ENCODE measurements at places on chromosomes 16 and 17. TPM values are rescaled to one million over a fixed set of nuclear protein-coding genes. Genes with fewer than 3 reads are reported as not detected.

Gene PHOSPHO1
- 0.20 TPM for total RNA-seq

Gene CMTM2
- total RNA-seq = not detected

Gene KCNH4
- not detected for total RNA-seq

Gene MEIOB
- not detected for total RNA-seq

Gene SHCBP1
- total RNA-seq = 7.7 TPM

Gene MT1A
- total RNA-seq = 2.9 TPM

Gene PYDC1
- total RNA-seq = not detected

Gene MYO15B
- 15.6 TPM for total RNA-seq

GRCh38 chr16:82082543-82083244 is 47.6 kb downstream of the HSD17B2 start:
- peak; percentile 49 for ATAC-seq

- ATAC-seq = no peak
Measured at GRCh38 chr17:77755410-77755963, 203.0 kb upstream of the TNRC6C start.

- peak; percentile 1 for ATAC-seq
Measured at GRCh38 chr16:88535191-88535856, 34.9 kb upstream of the ZC3H18 start.

DNA sequence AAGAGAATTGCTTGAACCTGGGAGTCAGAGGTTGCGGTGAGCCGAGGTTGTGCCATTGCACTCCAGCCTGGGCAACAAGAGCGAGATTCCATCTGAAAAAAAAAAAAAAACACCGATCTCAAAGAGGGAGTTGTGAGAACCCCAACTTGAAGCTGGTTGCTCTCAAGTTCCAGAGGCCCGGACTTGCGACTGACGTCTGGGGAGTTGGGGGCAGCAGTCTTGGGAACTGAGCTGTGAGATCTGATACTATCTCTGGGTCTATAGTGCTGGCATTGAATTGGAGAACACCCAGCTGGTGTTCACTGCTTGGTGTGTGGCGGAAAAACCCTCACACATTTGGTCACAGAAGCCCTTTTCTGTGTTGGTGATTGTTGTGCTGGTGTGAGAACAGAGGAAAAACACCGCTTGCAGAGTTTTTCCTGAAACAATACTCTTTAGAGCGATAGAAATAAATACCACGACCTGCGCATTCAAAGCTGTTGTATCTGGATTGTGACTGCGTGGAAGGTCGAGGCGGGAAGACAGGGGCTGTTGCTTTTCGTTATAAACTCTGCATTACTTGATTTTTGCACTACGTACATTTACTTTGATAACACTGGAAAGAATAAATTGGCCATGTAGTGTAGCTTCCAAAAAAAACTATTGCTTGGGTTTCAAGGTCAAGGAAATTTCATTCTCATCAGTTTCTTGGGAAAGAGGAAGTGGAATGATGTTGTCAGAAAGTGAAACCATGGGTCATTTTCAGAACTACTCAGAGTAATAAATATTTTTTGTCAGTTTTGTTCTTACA is 8.8 kb downstream of the SCIMP start:
- no peak for ATAC-seq

DNA sequence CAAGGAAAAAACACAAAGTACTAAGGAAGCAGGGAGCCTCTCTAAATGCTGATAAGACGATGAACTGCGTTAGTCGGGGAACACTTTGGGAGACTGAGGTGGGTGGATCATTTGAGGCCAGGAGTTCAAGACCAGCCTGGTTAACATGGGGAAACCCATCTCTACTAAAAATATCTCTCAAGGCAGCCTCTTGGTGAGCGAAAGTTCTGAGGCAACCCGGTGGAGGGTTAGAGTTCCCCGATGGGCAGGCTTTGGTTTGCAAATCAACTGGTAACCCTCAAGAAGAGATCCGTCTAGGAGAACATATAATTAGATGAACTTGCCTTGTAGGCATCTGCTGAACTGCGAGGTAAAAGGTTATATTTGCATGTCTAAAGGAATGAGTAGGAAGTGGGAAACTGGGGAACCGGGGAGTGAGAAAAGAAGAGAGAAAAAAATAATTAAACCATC is 44.6 kb downstream of the WSB1 start:
- no peak for ATAC-seq

- no peak for ATAC-seq
Measured at GRCh38 chr17:13594310-13594709, 7.4 kb downstream of the HS3ST3A1 start.

DNA sequence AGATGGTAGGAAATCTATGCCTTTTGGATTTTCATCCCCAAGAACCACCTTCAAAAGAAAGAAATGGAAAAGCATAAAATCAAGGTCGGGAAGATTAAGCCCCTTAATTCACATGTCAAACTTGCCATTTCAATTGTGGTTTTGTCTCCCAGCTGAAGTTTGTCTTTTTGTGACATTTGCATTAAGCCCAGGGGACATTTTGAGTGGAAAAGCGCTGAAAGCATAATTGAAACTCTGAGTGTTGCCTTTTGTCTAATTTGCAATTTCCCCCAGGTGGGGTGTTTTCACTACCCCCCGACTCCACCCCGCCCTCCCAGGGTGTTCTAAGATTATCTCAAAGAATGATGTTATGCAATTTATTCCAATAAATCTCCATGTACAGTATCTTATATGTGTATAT is 396.2 kb downstream of the CDH13 start:
- ATAC-seq = no peak

- peak; percentile 67 for ATAC-seq
Measured at GRCh38 chr17:2563543-2563942, 29.9 kb upstream of the PAFAH1B1 start.

- peak; percentile 35 for ATAC-seq
Measured at GRCh38 chr17:5526821-5527598, 40.6 kb downstream of the MIS12 start.

- ATAC-seq = no peak
Measured at GRCh38 chr16:17412791-17413190, 58.0 kb downstream of the XYLT1 start.

DNA sequence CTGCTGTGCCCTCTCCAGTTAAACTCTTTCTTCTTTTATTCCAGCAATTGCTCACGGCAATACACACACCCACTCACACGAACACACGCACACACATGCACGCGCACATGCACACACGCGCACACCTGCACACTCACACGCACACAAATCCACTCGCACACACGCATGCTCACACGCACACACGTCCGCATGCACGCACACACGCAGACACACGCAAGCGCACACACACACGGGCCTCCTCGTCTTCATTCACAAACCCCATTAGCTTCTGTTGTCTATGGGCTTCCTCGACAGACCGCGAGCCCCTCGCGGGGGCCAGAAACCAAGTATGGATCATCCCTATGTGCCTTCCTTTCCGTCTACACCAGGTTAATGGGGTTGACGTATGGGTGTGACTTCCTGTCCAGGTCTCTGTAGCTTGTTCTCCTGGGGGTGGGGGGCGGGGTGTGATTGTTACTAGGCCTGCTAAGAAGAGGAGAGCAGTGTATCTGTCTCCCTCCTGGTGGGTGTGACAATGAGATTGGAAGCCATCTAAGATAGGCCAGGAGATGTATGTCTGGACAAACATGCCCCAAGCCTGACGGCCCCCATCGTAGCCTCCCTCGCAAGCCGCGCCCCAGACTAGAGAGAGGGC is 670 bp upstream of the CTF1 start:
- ATAC-seq = no peak

GRCh38 chr16:77227745-77228144 is 28.5 kb downstream of the SYCE1L start:
- ATAC-seq = no peak

- ATAC-seq = no peak
Measured at GRCh38 chr17:63497708-63498483, 21.0 kb downstream of the ACE start.

DNA sequence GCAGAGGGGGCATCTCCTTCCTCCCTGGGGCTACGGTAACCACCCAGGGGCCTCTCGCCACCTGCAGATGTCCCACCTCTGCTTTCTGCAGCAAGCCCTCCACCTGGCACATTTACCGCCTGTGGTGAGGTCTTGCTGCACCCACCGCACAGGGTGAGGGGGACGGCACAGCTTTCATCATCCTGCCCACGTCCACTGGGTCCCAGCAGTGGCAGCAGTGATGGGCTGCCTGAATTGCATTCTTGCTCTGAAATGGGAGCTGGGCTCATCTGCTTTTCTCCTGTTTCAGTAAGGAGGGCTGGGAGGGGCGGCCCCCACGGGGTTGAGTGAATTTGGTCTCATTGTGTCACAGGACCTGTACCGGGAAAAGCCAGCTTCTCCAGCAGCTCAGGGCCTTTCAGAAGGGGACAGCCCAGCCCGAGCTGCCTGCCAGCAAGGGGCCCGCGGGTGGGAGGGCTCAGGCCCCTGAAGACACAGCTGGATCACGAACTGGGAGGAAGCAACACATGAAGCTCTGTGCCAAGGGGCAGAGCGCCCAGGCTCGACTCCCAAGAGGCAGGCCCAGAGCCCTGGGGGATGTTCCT is 12.7 kb downstream of the DNAAF8 start:
- no peak for ATAC-seq

DNA sequence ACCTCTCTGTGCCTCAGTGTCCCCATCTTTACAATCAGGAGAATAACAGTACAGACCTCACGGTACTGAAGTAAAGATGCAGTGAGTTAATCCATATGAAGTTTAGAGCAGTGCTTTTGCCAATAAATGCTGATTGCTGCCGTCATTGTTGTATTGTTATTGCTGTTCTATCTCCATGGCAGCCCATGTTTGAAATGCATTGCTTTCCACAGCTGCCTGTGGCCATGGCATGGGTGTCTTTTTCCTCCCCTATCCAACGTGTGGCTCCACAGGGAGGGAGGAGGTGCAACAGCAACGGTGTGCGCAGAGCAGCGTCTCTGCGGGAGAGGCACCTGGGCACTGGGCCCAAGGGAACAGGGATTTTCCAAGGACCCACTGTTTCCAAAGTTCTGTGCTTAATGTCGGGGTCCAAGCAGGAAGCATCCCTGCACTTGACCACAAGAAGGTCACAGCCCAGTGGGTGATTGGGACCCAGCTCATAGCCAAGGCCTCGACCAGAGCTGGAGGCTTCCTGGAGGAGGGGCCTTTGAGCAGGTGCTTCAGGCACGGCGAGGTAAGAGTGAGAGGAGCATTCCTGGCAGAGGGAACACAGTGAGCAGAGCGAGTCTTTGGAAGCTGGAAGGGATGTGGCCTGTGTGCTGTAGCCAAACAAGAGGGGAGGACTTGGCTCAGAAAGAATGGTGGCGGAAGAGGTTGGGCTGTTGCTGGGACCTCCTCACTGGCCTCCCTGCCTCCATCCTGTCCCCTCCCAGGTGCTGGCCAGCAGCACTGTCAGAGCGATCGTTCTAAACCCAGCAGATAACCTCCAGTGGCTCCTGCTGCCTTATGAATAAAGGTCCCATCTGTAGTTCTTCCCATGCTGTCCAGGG is 3.9 kb downstream of the RAI1 start:
- no peak for ATAC-seq

- ATAC-seq = no peak
Measured at GRCh38 chr17:48283411-48283810, 146.6 kb downstream of the SKAP1 start.

DNA sequence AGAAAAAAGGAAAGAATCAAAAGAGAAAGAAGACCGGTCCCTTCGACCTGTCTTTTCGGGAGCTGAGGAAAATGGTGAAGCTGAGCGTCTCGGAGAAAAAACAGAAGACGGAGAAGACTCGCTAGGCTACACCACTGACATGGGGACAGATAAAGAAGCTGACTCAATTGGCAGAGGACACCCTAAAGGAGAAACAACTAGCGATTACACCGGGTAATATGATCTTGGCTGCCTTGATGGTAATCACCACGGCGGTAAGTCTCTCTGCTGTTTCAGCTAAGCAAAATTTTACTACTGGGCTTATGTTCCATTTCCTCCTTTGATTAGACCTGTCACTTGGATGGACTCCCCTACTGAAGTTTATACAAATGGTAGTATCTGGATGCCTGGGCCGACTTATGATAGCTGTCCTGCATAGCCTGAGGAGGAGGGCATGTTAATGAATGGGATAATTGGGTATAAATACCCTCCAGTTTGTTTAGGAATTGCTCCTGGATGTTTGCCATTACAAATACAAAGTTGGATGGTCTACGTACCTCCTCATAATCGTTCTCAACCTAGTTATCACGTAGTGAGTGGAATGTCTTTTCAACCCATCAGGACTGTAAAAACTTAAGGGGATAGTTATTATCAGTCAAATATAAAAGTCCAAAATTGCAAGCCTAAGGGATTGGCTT is 24.1 kb downstream of the ALOX15B start:
- ATAC-seq = no peak

DNA sequence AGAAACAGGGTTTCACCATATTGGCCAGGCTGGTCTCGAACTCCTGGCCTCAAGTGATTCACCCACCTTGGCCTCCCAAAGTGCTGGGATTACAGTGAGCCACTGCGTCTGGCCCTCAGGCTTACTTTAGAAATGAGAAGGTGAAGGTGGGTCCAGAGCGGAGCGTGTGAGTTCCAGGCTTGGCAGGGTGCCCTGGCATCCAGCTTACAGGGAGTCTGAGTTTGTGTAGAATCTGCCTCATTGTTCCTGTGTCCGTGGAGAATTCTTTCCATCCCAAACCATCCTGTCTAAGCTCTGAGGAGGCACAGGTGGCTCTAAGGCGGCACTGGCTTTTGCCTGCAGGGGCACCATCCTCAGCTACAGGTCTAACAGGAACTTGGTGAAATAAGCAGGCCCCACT is 50.6 kb downstream of the RAB11FIP3 start:
- ATAC-seq = no peak

DNA sequence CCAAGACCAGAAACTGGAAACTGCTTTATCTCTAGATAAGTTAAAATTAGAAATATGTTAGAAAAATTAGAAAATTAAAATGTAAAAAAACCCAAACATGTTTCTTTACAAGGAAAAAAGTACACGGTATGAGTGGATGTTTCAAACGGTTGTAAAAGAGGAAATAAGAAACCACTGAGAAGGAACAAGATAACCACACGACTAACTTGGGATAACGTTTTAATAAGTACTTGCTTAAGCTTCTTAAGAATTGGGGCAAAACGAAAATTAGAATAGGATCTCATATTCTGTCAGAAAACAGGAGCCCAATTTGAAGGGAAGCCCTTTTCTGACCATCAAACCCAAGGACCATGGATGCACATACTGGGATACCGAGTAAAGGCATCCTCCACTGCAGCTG is 31.0 kb downstream of the MBTPS1 start:
- no peak for ATAC-seq

GRCh38 chr17:36818134-36818825 is 119.0 kb upstream of the LHX1 start:
- no peak for ATAC-seq

DNA sequence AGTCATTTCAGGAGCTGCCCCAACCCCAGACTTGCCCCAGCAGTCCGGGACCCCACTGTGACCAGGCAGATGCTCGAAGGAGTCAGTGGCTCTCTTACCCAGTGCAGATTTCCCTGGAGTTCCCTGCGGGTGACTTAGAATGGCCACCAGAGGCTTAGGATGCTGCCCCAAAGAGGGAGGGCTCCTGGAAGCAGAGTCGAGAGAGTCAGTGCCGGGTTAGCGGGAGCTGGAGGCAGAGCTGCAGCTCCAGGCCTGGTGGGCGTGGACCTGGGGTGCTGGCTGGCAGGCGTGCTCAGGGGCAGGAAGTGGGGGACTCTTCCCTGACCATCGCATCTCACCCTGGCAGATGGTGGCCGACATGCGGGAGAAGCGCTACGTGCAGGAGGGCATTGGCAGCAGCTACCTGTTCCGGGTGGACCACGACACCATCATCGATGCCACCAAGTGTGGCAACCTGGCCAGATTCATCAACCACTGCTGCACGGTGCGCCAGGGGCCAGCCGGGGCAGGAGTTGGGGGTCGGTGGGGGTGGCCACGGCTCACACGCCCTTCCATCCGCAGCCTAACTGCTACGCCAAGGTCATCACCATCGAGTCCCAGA is 1.6 kb upstream of the HSD3B7 start:
- ATAC-seq = no peak

Measured in esophagus mucosa (tissue), 1 donor.